ENCODE measurements at places on chromosomes 16 and 17. TPM values are rescaled to one million over a fixed set of nuclear protein-coding genes. Genes with fewer than 3 reads are reported as not detected.

- DNase-seq: no peak
Observed at GRCh38 chr17:44241106-44241624, 21.7 kb upstream of the UBTF start.

GRCh38 chr17:34178092-34178491 lies 77.0 kb upstream of the CCL2 start:
- DNase-seq: peak; percentile 39

- DNase-seq: no peak
Observed at GRCh38 chr16:88327561-88328312, 55.0 kb upstream of the ZNF469 start.

- DNase-seq: peak; percentile 67
Observed at GRCh38 chr17:61583242-61583641, 7.8 kb downstream of the NACA2 start.

Gene CTRL
- 0.24 TPM for total RNA-seq

Gene DPEP2
- not detected for total RNA-seq

Gene CYB561
- 9.5 TPM for total RNA-seq

Data from RPMI7951 (cell line).